ENCODE measurements at places on chromosomes 1 and 21.

- DNase-seq, result no peak
Measured at GRCh38 chr1:53061123-53061858, 722 bp upstream of the PODN start.

DNA sequence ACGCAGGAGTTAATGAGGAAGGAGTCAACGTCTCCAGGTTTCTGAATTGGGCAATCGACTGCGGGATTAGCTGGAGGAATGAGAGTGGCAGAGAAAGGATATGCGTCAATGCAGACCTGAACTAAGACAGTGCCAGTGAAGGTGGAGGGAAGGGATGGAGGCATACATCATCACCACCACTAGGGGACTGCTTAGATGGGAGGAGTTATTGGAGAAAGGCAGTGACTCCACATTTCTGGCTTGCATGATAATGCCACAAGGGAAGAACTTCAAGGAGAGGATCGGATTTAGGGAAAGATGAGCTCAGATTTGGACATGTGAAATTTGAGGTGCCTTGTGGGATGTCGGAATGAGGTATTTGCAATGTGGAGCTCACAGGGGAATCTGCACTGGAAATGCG is 17.5 kb downstream of the VASH2 start:
- no peak for DNase-seq

DNA sequence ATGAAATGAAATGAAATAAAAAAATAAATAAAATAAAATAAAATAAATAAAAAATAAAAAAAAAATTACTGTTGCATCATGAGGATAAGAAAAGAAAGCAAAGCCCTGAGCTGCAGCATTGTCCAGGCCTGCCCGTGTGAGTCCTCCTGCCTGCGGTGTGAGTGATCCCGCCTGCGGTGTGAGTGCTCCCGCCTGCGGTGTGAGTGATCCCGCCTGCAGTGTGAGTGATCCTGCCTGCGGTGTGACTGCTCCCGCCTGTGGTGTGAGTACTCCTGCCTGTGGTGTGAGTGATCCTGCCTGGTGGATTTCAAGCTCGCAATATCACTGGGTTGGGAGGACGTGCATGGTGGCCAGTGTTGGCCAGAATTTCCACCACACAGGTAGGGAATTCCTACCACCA is 22.4 kb upstream of the PTTG1IP start:
- no peak for DNase-seq

GRCh38 chr1:113511269-113511668 is 121.0 kb downstream of the MAGI3 start:
- no peak for DNase-seq

DNA sequence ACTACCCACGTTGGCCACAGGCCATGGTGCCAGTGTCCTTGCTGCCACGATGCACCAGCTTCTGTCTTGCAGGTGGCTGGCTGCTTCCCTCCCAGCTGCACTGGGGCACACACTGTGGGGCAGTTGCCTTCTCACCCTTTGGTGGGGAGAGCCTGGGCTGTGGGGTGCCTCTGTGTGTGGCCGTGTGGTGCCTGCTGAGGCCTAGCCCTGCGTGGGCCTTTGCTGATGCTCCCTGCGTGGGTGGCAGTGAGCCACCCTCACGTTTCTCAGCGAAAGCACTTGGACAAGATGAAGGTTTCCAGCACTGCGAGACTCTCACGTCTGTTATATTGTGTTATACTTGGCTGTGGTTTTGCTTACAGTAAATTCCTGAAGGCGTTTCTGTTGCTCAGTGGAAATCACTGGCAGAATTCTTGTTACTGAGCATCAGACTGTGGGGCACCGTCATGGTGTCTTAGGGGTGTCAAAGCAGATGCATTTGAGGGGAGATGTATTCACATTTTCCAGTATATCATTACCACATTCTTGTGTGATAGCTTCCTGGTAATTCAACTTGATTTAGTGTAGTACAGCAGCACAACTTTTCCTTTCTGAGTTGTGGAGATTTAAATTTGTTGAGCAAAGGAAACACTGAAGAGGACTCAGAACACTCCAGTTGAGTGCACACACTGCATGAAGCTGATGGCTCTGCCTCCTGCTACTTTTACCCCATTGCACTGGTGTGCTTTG is 124.7 kb downstream of the PCBP3 start:
- peak; percentile 63 for DNase-seq

GRCh38 chr1:87916965-87917364 is 588.3 kb downstream of the LMO4 start:
- no peak for DNase-seq

DNA sequence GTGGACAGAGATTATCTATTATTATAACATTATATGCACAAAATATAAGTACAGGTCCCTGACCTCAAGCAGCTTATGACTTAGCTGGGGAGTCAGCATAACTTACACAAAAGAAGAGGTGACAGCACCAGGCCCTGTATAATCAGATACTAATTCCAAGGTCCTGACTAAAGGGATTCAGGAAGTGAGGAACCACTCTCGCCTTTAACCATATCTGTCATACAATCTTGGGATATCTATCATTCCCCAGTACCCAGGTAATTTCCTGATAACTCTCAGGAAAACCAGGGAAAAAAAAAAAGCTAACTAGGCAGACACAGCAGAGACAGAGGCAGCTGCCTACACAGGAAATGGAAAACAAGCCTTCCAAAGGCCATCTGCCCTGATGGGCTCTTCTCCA is 78.5 kb upstream of the CAMK1G start:
- no peak for DNase-seq

DNA sequence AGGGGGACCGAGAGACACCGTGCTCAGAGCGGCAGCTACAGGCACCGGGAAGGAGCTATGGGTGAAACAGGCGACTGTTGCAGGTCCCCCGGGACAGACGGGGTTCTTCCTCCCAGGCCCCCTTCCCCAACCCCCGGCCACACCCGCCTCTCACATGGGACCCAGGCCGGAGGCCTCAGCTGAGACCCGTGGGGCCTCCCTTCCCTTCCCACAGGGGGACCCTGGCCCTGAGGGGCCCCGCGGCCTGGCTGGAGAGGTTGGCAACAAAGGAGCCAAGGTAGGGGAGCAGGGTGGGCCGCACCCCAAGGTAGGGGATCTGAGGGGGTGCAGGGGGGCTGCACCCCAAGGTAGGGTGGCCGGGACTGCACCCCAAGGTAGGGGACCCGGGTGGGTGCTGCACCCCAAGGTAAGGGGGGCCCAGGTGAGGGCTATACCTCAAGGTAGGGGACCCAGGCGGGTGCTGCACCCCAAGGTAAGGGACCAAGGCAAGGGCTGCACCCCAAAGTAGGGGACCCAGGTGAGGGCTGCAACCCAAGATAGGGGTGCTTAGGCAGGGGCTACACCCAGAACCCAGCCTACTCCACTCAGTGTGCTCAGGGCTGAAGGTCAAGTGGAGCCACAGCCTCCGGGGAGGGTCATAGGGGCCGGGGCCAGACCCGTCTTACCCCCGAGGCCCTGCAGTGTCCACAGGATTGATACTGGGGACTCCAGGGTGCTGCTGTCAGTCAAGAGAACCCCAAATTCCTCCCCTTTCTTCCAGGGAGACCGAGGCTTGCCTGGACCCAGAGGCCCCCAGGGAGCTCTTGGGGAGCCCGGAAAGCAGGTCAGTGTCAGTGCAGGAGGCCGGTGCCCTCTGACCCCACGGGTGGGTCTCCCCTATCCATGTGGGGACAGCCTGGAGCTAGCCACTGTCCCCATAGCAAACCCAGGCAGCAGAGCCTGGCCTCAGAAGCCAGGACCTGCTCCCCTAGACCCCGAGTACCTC is 22.7 kb downstream of the COL6A2 start:
- peak; percentile 5 for DNase-seq

DNA sequence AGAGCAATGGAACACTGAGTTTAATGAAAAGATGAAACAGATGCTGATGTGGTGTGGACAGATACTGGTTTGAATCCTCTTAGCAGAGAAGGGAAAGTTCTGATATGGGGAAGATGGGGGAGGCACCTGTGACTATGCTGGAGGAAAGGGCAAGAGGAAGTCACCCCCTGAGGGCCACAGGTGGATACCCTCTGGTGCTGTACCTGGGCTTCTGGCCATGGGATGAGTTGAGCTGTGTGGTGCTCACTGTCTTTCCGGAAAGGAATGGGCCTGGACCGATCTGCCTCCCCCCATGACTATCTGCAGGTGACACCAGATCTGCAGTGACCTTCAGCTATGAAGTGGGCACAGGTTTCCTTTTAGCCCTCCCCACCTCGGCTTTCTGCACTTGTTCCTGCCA is 52.4 kb downstream of the IER5 start:
- no peak for DNase-seq

DNA sequence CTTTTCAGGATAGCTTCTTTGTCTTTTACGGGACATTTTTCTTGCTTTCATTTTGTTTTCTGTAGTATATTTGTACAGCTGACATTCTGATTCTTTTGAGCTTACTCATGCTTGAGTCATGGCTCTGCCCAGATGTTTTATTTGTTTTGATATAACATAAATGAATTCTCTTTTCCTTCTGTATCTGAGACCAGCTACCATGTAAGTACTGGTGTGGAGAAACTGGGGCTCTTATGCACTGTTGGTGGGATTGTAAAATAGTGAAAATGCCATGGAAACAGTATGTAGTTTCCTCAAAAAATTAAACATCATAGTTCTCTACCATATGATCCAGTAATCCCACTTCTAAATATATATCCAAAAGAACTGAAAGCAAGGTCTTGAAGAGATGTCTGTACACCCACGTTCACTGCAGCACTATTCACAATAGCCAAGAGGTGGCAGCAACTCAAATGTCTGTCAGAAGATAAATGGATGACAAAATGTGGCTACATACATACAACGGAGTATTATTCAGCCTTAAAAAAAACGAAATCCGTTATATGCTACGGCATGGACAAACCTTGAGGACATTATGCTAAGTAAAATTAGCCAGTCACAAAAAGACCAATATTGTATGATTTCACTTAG is 61.4 kb downstream of the EIF2B3 start:
- no peak for DNase-seq

- no peak for DNase-seq
Measured at GRCh38 chr1:171954361-171954760, 113.1 kb downstream of the DNM3 start.

DNA sequence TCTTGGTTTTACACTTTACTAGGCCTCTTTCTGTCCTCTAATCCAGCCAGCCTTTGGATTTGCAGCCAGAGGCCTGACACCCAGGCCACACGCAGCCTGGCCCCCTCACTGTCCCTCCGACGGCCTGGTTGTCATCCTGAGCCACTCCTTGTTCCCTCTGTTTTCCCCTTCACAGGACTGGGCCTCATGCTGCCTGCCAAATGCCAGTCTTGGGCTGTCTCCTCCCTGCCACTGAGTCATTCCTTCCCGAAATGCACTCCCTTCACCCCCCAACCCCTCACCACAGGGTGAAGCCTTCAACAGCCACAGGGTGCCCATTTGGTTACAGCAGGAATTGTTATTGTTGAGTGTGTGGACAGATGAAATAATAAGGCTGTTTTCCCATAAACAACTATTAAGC is 21.3 kb downstream of the ACOT11 start:
- DNase-seq, result no peak

- DNase-seq, result no peak
Measured at GRCh38 chr1:13892671-13893325, 192.8 kb downstream of the PRDM2 start.

DNA sequence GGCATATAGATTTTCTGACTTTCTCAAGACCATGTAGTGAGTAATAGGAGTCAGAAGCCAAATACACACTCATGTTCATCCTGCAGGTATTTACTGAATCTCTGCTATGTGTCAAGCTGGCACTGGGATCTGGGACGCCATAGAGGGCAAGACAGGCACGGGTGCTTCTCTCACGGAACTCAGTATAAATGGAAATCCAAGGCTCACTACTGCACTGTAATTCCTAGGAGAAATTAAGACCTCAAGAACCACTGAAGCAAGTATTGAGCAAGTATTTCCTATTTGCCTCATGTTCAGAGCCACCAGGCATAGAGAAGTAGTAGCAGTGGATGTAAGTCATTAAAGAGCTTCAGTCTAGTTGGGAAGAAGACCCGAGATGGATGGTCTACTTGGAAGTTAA is 38.9 kb downstream of the EIF2D start:
- DNase-seq, result no peak

DNA sequence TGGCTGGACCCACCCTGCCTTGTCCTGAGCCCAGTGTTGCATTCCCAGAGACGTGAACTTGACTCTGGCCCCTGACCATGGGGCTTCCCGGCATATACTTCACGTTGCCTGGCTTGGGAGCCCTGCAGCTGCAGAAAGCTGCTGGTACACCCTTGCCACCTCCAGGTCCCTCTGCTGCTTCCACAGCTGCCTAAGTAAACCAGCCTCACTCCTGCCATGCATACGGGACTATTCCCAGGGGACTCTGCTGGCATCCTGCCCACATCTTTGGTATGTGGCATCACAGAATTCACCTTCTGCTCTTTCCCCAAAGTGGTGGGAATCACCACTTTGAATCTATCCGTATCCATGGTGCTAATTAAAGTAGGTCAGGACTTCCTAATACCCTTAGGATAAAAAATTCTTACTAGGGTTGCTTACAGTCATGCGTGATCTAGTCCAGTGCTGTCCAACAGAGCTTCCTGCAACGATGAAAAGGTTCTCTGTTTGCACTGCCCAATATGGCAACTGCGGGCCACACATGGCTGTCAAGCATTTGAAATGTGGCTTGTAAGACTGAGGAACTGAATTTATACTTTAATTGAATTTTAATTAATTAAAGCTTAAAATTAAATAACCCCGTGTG is 203.0 kb downstream of the GRIK3 start:
- no peak for DNase-seq

- no peak for DNase-seq
Measured at GRCh38 chr1:246121533-246121932, 385.5 kb downstream of the SMYD3 start.

DNA sequence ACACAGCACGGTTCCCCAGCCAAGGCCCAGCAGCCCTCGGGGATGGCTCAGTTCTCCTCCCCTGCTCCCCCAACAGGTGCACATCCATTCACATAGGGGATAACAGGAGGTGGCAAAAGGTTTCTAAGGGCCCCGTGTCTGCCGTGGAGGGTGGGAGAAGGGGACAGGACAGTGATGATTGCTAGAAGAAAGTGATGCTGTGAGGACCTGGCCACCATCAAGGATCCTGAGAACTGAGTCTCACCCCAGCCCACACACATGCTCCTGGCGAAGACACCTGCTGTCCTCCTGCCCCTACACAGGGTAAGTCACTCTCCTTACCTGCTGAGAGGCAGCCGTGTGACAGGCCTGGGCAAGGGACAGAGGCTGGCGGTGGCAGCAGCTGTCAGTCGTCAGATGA is 54.5 kb downstream of the GNG4 start:
- DNase-seq, result no peak

- no peak for DNase-seq
Measured at GRCh38 chr1:109928591-109929111, 18.0 kb downstream of the CSF1 start.

GRCh38 chr1:54095546-54096226 is 42.3 kb downstream of the TCEANC2 start:
- DNase-seq, result no peak

- DNase-seq, result no peak
Measured at GRCh38 chr1:41851589-41851988, 67.1 kb downstream of the HIVEP3 start.

- DNase-seq, result no peak
Measured at GRCh38 chr1:34312359-34312758, 135.7 kb downstream of the C1orf94 start.
